ENCODE measurements at places on chromosomes 13 and 19. TPM values are rescaled to one million over a fixed set of nuclear protein-coding genes. Genes with fewer than 3 reads are reported as not detected.

The ADGRE2 gene
- 1.5 TPM for total RNA-seq

The SH2D3A gene
- total RNA-seq = 0.95 TPM

The SIGLEC6 gene
- not detected for total RNA-seq

The RRAS gene
- 32.4 TPM for total RNA-seq

All from A673 (cell line).